Activated CD4-positive, alpha-beta T cell treated with anti-CD3 and anti-CD28 coated beads, Interleukin-2, amount 50 U/mL, for 48 hours (primary cell): ENCODE measurements at places on chromosomes 7 and 10.

GRCh38 chr7:4190010-4190981, 491.8 kb upstream of the FOXK1 start:
- DNase-seq, result no peak

- DNase-seq, result no peak
Observed at GRCh38 chr10:131195558-131196159, 115.9 kb downstream of the TCERG1L start.

- peak; percentile 55 for DNase-seq
Observed at GRCh38 chr7:123154231-123154860, 45.4 kb downstream of the SLC13A1 start.

DNA sequence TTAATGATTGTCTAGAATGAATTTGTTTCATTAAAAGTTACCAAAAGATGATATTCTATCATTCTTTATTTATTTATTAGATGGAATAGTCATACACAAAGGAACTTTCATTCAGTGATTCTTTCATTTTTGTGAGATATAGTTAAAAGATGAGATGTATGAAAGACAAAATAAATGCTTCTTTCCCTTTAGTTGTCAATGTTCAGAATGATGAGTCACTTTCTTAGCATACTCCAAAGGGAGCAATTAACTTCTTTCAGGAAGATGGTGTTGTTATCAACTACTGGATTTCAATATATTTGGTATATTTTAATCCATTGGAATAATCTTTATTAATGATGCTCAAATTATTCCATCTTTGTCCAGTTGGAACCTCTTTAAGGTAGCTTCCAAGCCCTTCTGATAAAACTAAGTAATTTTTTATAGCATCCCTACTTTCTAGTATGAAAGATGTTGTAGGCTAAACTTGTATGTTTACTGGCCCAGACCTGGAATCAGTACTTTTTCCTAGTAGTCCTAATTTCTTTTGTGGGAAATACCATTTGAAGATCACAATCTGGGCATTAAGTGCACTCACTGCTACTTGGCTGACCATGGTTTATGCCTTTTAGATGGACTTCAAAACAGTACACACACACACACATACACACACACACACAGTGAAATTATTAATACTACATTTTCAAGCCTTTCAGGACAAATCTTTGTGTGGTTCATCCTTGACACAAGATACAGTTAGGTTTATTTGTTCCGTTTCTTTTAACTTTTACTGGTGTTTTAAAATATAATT, 2.5 kb downstream of the GIMAP7 start:
- DNase-seq, result no peak

DNA sequence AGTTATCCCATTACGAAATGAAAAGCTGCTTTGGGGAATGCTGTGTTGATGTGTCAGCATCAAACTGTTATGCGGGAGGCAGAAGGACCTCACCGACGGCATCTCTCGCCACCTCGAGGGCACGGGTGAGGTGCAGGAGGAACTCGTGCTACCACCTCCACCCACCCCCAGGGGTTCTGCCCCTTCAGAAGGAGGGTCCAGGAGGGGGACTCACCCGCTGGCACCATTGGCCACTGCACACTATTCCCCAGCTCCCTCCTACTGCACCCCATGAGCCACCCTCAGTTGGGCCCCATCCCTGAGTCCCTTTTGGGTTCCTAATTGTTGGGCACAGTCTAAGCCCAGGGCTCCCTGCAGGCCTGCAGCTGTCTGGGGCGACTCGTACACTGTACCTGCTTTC, 236.6 kb downstream of the PTPRN2 start:
- DNase-seq, result no peak

GRCh38 chr10:130747946-130748345, 563.6 kb downstream of the TCERG1L start:
- DNase-seq, result no peak

- peak; percentile 65 for DNase-seq
Observed at GRCh38 chr7:72493850-72494661, 81.9 kb upstream of the CALN1 start.

DNA sequence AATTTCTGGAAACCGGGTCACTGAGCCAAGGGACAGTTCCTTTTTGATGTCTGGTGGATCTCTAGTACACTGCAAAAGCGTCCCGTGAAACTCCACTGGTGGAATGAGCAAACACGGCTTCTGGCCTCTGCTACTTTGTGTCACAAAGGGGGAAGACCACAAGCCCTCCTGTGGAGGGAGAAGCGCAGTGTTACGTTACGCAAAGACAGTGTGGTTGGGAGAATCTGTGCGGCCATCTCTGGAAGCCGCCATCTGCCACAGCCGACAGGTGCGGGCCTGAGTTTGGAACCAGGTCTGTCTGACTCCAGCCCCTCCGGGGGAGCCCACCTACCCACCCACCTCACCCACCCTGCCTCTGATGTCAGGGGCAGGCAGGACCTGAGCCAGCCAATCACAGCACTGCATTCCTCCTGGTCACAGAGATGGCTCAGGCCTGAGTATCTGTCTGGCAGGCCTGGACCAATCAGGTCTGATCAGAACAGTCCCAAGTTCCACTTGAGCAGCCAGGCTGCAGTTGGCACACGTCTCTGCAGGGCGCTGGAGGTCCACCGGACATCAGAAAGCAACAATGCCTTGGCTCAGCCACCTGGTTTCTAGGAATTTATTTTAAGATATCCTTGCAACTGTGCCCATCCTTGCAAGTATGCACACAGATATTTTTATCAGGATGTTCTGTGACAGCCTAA, 3.0 kb upstream of the CYP2W1 start:
- DNase-seq, result no peak

DNA sequence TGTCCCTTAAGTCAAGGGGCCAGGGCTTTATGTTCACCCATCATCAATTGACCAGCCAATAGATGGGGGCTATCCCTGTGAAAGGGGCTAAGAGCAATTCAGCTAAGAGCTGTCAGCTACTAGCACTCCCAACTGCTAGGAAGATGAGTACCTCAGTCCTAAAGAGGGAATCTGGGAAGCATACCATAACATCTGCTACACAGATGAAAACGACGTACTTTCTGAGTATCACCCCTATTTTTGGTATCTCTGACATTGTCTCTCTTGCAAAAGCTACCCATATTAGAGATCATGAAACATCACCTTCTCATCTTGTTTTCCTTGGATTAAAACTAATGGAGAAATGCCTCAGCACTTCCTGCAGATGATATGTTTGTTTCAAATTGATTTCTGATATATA, 7.5 kb upstream of the SMNDC1 start:
- no peak for DNase-seq

DNA sequence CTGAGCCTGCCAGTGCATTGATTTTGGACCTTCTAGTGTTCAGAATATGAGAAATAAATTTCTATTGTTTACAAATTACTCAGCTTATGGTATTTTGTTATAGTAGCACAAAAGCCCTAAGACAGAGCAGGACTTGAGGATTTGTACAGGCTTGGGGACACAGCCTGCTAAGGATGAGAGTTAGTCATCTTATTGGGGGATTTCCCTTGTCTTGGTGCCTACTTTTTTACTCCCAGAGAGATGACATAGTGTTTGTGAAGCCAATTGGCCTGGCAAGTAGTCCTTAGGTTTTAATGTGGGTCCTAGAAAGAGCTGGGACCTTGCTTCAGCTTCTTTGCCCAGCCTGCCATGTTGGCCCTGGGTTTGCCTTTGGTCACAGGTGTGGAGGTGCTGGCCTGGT, 364.0 kb downstream of the REEP3 start:
- DNase-seq, result no peak

GRCh38 chr7:2079332-2080059, 153.2 kb downstream of the MAD1L1 start:
- no peak for DNase-seq

- no peak for DNase-seq
Observed at GRCh38 chr7:27103489-27104226, 1.2 kb upstream of the HOXA2 start.

GRCh38 chr7:137734221-137734620, 112.6 kb downstream of the DGKI start:
- DNase-seq, result no peak

GRCh38 chr10:74906611-74907198, 80.3 kb downstream of the KAT6B start:
- no peak for DNase-seq

DNA sequence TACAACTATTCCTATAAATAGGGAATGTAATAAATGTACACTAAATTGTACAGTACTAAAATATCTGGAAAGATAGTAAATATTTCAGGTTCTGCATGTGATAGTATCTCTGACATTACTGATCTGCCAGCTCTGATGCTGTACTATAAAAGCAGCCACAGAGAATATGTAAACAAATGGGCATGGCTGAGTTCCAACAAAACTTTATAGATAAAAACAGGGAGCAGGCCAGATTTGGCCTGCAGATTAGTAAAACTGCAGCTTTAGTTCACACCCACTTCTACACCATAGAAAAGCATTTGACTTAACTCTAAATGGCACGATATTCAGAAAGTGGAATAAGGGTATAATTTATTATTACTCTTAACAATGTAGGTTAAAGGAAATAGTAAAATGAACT, 18.8 kb upstream of the TLL2 start:
- no peak for DNase-seq

DNA sequence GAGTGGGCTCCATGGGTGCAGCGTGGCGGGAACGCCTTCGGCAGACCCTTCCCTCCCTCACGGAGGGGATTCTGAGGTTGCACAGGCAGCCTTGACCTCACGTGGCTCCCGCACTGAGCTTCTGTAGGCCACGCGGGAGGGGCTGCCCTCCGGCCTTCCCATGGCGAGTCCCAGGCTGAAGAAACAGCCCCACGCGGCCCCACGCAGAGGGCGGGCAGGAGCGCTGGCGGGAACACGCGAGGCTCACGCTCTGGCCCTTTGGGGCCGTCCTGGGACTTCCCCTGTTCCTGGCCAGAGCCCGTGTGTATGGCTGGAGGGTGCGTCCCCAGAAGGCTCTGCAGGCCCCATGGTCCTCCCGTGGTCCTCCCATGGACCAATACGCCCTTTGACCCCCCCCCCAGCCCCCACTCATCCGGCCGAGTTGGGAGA, 21.7 kb upstream of the NKX6-2 start:
- DNase-seq, result no peak

DNA sequence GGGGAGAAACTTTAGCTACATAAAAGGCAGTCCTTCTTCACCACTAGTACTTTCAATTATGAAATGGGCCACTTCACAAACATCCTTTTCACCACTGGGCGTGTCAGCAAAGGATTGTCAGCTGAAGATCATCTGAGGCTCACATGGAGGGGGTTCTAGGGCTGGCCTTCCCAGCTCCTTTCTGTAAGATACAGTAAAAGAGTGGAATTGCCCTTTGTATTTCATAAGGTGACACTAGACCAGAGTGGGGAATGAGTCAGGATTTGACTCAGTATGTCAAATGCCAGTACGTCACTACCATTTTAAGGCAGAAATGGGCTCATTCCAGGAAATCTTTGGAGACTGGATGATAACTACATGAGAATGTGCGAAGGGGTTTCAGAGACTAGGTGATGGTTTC, 21.2 kb upstream of the BLOC1S2 start:
- DNase-seq, result no peak

DNA sequence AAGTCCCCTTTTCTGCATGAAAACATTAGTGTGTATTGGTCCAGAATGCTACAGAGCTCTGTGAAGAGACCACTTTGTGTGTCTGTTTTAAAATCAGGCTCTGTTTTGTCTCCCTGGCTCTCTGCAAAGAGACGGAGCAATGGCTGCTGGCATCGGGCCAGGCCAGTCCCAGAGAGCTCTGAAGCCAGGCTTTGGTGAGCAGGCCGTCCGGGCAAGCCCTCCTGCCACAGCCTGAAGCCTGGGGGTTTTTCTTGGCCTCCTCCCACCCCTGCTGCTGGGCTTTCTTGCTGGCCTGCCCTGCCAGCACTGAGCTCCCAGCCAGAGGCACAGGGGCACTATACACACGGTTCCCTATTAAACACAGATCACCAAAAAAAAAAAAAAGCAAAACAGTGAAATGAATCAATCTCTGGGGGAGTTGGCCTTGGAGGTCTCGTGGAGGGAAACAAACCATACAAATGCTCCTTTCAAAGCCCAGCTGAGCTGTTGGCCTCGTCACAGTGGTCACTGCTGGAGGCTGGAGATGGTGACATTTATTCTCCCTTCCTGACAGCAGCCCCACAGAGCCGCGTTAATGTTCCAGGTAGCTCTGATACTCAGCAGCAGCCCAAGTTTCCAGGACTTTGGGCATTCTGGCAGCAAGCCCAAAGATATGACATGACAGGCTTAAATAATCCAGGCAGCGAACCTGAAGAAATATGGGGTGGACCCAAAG, 237.2 kb downstream of the TCF7L2 start:
- no peak for DNase-seq

DNA sequence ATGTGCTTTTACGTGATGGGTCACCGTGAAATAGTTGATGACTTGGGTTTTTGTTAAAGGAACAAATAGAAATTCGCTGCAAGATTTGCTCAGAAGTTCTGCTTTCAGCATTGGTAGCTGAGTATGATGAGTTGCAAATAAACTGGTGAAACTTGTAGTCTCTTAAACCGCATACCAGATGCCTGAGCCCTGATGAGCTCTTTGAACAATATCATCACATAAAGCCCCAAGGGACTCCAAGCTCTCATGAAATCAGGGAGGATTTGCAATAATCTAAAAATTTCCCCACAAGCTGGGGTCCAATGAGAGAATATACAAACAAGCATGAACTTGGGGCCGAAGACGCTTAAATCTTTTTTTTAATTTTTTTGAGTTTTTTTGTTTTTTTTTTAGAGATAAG, 312.4 kb downstream of the CALN1 start:
- no peak for DNase-seq

- DNase-seq, result no peak
Observed at GRCh38 chr10:12481924-12482323, 132.6 kb downstream of the CAMK1D start.

- DNase-seq, result no peak
Observed at GRCh38 chr10:4177791-4178190, 392.8 kb upstream of the KLF6 start.

GRCh38 chr10:69562731-69563254, 10.4 kb downstream of the NEUROG3 start:
- DNase-seq, result no peak

DNA sequence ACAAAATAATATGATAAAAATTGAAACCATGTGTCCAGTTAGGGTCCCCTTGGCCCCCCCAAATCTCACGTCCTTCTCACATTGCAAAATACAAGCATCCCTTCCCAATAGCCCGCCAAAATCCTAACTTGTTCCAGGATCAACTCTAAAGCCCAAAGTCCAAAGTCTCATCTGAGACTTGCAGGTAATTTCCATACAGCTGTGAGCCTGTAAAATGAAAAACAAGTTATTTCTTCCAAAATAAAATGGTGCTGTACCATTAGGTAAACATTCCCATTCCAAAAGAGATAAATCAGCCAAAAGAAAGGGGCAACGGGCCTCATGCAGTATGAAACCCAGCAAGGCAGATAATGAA, 51.0 kb upstream of the COBL start:
- no peak for DNase-seq

- DNase-seq, result no peak
Observed at GRCh38 chr7:3730276-3730675, 429.2 kb downstream of the SDK1 start.
